ENCODE measurements at places on chromosomes 2 and 18.

DNA sequence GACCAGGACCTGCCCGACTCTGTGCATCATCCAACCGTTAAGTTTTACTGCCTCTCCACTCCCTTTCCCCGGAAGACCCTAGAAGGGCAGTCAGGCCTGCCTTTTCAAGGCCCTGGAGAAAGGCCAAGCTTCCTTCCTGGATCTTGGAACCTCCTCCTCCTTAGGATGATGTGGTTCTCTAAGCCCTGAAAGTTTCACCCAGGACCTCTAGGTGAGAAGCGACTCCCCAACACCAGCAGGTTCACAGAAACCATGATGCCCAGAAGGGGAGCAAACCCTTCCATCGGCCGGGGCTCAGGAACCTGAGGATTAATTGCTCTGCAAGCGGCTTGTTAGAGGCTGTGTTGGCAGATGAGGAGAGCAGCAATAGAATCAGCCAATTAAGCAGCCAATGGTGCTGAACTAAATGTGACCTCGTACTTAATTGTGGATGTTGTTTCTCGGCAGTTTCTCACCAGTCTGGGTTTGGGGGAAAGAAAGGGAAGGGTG, 94.2 kb upstream of the FZD7 start:
- no peak for DNase-seq

GRCh38 chr2:113132414-113133021, 5.1 kb downstream of the IL1RN start:
- DNase-seq: no peak

- DNase-seq: no peak
These were observed 437.9 kb downstream of the TXNL1 start for GRCh38 chr18:56200381-56200911.

DNA sequence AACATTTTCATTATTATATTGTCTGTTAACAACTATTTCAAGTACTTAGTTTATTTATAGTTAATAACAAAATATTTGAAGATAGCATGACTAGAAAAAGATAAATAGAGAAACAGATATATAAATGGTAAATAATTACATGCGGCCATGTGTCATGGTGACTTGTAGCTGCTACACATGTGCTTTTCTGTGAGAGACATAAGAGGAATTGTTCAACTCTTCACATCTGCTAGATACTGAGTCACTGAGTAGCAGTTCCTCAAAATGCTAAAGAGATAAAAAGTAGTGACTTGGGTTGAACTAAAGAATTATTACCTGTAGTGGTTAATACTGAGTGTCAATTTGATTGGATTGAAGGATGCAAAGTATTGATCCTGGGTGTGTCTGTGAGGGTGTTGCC, 37.5 kb upstream of the SCN9A start:
- DNase-seq: no peak

DNA sequence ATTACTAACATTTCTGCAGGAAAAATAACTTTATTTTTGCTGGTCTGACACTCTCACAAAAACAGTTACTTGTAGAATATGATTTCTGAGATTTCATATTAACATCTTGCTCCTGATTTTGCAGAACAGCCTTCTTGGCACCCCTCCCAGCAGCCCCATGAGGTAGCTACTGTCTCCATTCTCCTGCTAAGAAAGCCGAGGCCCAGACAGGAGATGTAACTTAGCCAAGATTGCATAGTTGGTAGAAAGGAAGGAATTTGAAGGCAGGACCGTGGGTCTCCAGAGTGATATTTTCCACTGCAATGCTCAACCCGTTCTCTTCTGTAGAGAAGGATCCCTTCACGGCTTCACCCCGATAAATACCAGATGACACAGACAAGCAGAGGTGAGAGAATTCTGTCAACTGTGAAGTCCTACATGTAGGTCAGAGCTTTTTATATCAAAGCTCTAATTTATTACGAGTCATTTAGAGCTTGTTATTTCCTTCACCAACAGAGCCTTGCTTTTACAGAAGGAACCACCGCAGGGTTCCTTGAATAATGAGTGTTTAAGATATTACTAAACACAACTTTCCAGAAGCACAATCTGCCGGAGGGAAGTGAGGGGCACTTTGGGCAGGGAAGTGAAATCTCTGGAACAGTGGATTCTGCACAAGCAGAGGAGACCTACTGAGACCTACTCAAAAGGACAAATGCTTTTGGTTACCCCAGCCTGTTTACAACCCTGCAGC, 48.0 kb upstream of the MYCN start:
- no peak for DNase-seq

DNA sequence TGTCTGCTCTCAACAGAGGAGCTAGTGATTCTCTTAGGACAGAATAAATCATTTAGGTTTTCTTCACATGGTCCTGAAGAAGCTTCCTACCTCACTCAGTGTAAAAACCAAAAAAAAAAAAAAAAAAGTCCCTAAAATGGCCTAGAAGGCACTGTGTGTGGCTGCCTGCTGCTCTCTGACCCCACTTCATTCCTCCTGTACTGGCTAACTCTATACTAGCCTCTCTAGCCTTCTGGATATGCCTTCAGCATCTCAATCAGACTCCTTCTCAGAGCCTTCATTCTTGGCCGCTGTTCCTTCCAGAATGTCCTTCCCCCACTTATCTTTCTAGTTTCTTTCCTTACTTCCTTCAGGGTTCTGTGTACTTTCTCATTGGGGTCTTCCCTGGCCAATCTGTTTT, 82.1 kb downstream of the CERS6 start:
- no peak for DNase-seq
